Mammary epithelial cell (primary cell): ENCODE measurements at places on chromosomes 2 and 18. TPM values are rescaled to one million over a fixed set of nuclear protein-coding genes. Genes with fewer than 3 reads are reported as not detected.

The SPATA3 gene
- not detected in 2 replicates for total RNA-seq

The EVX2 gene
- not detected for total RNA-seq

The WDR12 gene
- total RNA-seq = 31.2 TPM

The MOCOS gene
- total RNA-seq = 7.4 and 7.5 TPM in 2 replicates

The COL5A2 gene
- 7.8 and 9.6 TPM in 2 replicates for total RNA-seq

The NEB gene
- under 0.01 TPM for total RNA-seq

The C2orf81 gene
- total RNA-seq = 8.9 and 9.5 TPM in 2 replicates

The ACADL gene
- not detected in 2 replicates for total RNA-seq

The GNAL gene
- 40.8 TPM for total RNA-seq

GRCh38 chr2:165970663-165971062, 17.1 kb upstream of the TTC21B start:
- DNase-seq = no peak

DNA sequence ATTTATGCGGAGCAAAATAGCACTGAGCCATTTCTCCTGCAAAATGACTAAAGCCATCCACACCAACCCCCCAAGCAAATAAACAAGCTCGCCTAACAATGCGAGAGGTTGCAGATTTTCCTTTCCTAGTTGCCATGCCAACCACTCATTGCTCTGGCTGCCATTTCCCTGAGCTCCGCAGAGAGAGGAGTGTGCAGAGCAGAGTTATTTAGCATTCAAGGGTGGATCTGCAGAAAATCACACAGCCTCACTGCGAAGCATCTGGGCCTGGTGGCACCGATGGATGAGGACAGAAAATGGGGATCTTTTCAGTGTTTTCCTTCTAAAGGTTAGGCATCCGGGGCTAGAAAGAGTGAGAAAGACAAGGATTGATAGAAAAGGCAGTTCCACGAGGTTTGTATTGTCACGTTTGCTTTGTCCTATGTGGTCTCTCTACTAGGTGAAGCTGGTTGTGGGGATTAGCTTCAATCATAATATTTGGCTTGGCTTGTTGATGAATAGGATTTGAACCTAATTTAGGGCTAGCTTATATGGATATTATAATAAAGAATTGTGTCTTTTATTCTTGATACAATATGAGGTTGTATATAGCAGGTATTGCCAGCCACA, 110.2 kb upstream of the UNC80 start:
- DNase-seq = no peak

DNA sequence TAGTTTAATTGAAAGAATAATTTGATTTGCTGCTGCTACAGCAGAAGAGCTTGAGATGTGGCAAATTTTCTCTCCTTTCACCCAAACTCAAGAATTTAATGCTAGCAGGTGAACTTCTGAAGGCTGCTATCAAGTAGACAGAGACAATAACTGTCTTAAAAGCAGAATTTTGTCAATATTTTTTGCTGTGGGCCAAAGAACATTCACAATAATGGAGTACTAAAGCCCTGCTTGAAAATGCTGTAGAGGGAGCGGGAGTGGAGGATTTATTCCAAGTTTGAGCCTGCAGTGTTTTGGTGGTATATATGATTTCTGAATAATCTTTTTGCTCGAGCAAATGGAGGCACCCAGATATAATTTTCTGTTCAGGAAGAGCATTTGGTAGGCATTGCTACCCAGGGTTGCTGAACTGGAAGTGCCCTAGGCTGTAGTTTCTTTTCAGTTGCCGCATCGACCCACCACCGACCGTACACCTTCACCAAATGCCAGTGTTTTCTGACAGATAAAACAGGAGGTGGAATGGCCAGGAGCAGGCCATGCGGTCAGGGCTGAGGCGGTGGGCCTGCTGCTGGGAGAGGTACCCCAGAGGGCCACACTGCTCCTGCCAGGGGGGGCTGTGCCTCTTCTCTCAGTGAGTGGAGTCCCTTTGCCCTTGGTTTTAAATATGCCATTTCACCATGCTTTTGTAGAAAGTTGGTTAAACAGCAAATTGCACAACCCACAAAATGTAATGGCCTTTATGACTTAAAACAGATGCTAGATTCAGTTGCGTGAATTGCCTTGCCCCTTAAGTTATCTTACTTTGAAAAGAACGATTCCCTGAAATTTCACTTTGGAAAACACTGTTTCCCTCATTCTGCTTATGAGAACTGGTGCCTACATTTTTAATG, 36.4 kb downstream of the TSHZ1 start:
- DNase-seq = peak; percentile 28

DNA sequence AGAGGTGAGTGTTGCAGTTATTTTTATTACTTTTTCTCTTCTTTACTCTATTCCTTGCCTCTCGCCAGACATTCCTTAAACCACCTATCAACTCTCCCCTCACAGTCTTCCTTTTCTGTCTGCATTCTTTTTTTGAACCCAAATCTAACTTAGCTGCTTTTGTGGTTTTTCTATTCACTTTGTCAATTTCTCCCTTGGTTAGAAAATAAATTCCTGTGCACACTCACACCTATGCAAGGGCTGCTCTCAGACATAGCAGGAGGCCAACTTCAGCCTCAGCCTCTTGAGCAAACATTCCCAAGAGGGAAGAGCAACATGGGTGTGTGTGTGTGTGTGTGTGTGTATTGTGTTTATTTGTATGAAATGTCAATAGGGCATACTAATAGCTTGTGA, 808.6 kb downstream of the RNF144A start:
- DNase-seq = no peak

- DNase-seq = no peak
These were observed 113.9 kb downstream of the CCDC74A start for GRCh38 chr2:131641414-131642206.

DNA sequence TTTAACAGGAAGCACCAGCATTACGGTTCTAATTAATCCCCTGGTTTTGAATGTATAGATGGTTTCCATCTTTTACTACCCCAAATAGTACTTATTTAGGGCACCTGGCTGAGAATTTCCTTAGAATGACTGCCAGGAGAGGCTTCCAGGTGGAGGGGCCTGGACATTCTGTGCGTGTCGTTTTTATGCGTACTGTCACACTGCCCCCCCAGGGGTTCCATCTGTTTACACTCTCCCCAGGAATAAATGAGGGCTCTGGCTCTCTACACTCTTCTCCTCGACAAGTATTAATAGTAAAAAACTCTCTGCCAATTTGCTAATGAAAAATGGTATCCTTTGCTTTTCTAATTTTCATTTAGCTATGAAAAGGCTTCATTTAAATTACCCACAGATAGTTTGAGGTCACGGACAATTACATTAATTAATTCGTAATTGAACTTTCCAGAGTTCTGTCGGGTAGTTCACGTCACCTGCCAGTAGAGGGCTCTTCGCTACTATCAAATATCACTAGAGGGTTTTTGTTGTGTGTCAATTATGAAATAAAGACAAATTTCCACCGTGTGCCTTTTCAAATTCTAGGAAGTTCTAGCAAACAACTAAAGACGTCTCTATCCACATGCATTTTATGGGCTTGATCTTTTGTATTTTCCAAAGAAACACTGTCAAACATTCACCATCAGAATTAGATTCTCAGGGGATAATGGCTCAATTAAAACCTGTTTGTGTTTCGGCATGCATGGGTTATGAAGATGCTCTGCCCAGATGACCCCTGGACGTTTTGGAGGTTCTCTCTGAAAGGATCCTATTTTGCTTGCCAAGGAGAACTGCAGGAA, 88.8 kb upstream of the ASB18 start:
- DNase-seq = peak; percentile 9

- DNase-seq = no peak
These were observed 218.8 kb upstream of the PKDCC start for GRCh38 chr2:41829052-41829451.

GRCh38 chr2:126858013-126858412, 40.7 kb upstream of the TEX51 start:
- DNase-seq = no peak

GRCh38 chr2:160375037-160375436, 118.6 kb downstream of the RBMS1 start:
- DNase-seq = no peak

DNA sequence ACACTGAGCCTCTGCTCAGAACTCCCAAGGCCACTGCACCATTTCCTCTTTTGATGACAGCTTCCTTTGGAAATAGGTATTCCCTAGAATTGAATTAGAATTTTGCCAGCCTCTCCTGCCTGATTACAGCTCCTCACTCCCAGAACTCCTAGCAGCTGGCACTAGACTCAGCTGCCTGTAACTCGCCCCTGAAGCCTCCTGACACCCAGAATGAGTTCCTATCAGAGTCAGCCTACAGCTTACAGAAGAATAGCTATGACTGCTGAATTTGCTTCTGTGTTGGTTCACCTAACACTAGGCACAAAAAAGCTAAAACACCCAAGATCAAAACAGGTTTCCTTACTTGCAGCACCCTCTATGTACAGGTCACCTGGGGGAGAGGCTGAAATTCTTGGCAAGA, 108.2 kb upstream of the PTPRM start:
- DNase-seq = no peak

GRCh38 chr2:6880200-6880733, 2.7 kb downstream of the RSAD2 start:
- DNase-seq = no peak

- DNase-seq = no peak
These were observed 244.7 kb downstream of the KCNS3 start for GRCh38 chr2:18123211-18123570.

DNA sequence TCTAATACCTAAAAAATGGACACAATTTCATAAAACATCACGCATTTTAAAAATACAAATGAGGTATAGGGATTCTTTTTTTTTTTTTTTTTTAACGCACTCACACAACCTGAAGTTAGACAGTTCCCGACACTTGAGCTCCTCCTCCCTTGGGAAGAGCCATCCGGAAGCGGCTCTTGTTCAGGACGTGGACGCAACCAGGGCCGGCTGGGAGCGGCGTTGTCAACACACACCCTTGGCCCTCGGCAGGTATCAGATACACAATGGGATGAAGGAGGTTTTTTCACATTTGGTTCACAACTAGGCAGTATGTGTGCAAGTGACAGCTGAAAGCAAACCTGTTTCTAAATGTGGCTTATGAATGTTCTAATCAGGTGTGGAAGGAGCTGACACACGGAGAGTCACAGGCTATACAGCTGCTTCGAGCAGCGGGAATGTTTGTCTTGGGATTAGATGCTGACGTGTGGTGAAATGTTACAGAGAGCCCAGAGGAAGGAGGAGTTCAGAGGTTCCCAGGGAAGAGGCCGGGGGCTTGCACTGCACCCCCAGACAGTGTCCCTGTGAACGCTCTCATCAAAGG, 111.1 kb downstream of the PXDN start:
- DNase-seq = no peak

DNA sequence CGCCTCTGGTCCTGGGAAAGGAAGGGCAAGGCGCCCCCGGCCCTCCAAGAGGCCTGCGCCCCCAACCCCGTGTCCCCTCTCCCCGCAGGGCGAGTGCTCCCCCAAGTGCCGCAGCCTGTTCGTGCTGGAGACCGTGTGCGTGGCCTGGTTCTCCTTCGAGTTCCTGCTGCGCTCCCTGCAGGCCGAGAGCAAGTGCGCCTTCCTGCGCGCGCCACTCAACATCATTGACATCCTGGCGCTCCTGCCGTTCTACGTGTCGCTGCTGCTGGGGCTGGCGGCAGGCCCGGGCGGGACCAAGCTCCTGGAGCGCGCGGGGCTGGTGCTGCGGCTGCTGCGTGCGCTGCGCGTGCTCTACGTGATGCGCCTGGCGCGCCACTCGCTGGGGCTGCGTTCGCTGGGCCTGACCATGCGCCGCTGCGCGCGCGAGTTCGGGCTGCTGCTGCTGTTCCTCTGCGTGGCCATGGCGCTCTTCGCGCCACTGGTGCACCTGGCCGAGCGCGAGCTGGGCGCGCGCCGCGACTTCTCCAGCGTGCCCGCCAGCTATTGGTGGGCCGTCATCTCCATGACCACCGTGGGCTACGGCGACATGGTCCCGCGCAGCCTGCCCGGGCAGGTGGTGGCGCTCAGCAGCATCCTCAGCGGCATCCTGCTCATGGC, 52.4 kb downstream of the SLC66A2 start:
- DNase-seq = no peak

GRCh38 chr2:121450301-121450700, 80.4 kb upstream of the RNU4ATAC start:
- no peak for DNase-seq

DNA sequence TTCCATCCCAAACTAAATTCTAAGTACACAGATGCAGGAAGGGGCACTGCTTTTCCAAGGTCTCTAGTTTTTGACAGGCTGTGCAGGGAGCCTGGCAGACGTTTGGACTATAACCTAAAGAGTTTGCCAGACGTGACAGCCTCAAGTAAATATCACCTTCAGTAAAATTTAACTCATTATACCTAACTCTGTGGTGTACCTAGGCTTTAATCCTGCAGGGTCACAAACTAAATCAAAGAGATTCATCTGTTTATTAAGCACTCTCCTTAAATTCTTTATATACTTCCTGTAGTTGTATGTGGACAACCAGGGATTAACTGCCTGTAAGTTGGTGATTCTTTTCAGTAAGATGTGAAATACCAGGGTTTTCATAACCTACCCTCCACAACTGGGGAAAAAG, 92.9 kb downstream of the ACVR1 start:
- DNase-seq = no peak

GRCh38 chr18:51070545-51070944, 40.5 kb downstream of the SMAD4 start:
- DNase-seq = peak; percentile 66

- DNase-seq = peak; percentile 24
These were observed 102.0 kb downstream of the MAP2 start for GRCh38 chr2:209525834-209526281.

- DNase-seq = peak; percentile 12
These were observed 6.8 kb downstream of the SFT2D3 start for GRCh38 chr2:127707890-127708648.

DNA sequence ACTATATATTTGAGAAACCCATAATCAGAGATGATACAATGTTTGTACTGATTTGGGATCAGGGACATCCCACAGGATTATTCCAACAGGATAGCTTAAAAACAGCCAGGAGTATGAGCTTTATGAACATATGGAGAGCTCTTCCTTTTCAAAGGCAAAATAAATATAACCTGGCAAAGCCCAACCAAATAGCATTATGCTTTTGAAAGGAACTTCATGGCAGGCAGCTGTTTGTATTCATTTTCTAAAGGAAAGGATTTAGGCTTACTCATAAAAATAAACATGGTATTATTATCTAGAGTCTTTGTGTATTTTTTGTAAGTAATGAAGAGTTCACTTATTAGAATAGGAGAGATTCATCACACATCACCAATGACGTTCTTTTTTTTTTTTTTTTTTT, 44.4 kb downstream of the CCDC195 start:
- DNase-seq = no peak

- DNase-seq = no peak
These were observed 782.3 kb downstream of the GALR1 start for GRCh38 chr18:78031991-78032390.

DNA sequence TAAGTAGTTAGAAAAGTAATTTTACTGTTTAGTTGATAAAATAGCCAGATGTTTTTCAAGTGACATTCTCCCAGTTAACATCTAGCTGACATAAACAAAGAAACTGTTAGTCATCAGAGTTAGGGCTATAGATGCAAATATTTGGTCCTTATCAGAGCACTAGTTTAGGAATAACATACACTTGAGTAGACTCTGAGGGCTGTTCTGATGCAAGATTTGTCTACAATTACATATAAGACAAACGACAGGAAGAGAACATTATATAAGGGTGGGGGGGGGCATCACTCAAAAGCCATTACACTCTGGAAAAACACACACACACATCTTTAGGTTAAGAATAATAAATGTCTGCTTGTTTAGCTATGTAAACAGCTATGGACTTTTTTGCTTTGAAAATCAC, 554.4 kb upstream of the LRRTM1 start:
- DNase-seq = no peak
